ENCODE measurements at places on chromosomes 3 and 15. TPM values are rescaled to one million over a fixed set of nuclear protein-coding genes. Genes with fewer than 3 reads are reported as not detected.

DNA sequence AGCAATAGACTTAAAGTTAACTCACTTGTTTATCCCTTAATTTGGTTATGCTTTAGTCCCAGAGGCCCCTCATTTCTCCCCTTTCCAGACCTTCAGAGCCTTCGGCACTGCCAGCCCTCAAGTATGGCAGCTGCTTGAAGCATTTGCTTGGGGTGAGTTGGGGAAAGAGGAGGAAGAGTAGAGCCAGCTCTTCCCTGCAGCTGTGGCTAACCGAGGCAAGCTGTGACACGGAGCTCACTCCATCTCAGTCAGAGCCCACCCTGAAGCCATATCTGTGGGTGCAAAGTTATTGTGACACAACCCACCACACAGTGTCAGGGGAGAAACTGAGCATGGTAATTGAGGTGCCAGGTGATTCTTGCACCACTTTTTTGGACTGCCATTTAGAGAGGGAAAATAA, 66.1 kb downstream of the FILIP1L start:
- no peak overlapping the region for H3K4me3 ChIP-seq
- no peaks in the 10 kb centered on the region for H3K27me3 ChIP-seq

DNA sequence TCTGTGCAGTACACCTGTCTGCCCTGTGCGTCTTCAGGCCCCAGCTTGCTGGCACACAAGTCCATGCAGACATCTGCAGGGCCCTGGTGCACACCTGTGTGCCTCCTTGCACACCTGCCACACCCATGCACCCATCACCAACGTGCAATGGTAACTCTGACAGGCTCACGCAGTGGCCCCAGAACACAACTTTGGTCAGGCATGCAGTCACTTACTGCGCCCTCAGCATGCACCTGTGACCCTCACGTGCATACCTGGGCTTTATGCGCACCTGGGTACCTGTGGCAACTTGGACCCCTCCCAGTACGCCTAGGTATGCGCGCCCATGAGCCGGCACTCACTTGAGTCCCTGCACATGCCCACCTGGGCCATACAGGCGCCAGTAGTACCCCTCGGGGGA, 1.7 kb downstream of the PLXND1 start:
- no peaks in the 10 kb centered on the region for H3K27me3 ChIP-seq
- peak overlapping the region; percentile 65 for H3K4me3 ChIP-seq
- no peak overlapping the region for H3K27ac ChIP-seq
- no peaks in the 10 kb centered on the region for H3K36me3 ChIP-seq
- H3K4me1 ChIP-seq: peaks cover 4% of the 10 kb centered on the region

DNA sequence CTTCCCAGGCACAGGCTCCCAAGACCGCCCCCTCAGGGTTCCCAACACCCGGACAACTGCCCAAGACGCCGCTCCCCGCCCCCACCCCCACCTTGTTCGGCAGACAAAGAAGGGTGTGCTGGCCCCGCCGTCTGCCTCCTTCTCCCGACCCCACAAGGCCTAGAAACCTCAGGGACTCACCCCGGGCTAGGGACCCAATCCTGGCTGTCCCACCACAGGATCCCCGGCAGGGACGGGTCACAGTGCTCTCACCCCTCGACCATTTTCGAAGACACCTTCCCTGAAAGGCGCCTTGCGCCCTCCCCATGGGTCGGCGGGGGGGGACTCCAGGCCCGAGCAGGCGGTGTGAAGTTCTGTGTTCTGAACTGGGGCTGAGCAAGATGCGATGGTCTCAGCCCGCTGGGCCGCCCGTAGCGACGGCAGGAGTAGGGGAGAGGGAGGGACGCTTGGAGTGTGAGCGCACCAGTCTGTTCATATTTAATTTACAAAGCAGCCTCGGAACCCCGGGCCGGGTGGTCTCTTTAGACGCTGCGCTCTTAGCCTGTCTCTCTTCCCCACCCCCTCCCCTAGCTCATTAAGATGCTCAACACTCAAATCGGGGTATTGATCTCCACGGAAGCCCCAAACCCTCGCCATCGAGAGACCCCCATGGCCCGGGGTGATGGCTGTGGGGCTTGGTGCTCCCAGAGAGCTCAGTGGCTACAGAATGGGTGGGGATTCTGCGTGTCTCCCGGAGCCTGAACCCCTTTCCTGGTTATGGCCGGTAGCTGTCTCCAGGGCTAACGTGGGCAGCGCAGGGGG, 1.4 kb upstream of the ISLR2 start:
- no peak overlapping the region for H3K4me3 ChIP-seq
- no peaks in the 10 kb centered on the region for H3K36me3 ChIP-seq
- DNase-seq: no peak
- H3K4me1 ChIP-seq: peaks cover 8% of the 10 kb centered on the region
- no peak overlapping the region for H3K27ac ChIP-seq

DNA sequence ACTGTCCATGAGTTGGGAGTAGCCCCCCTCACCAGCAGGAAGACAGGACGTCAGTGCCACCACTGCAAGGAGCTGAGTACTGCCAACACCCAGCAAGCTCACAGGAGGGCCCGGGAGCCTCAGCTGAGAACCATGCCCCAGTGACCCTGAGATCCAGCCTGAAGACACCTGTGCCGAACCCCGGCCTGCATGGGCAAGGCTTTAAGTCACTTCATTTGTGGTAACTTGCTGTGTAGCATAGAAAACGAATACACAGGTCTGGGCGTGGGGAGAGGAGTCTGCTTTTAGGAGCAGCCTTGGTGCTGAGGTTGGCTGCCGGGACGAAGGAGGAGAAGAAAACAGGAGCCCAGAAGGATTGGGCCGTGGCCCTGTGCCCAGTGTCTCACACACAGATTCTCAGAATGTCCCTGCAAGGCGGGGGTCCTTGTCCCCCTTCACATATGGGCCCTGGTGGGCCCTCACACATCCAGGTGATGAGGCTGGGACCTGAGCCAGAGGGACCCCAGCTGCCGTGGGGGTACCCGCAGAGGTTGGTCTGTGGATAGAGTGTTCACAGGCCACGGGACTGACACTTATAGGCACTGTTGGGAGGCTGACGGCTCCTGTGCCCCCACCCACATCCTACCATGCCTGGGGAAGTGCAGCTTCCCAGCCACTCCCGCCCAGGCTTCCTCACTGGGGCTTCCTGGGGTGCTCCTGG, 85.3 kb downstream of the PLXNA1 start:
- H3K4me1 ChIP-seq: no peaks in the 10 kb centered on the region
- no peaks in the 10 kb centered on the region for H3K36me3 ChIP-seq
- peak; percentile 40 for DNase-seq
- H3K27ac ChIP-seq: no peak overlapping the region
- no peaks in the 10 kb centered on the region for H3K27me3 ChIP-seq
- no peak overlapping the region for H3K4me3 ChIP-seq

GRCh38 chr3:126023390-126023789, 54.4 kb downstream of the ROPN1B start:
- no peaks in the 10 kb centered on the region for H3K4me1 ChIP-seq
- H3K27ac ChIP-seq: no peak overlapping the region
- DNase-seq: no peak
- H3K27me3 ChIP-seq: no peaks in the 10 kb centered on the region
- no peaks in the 10 kb centered on the region for H3K36me3 ChIP-seq

DNA sequence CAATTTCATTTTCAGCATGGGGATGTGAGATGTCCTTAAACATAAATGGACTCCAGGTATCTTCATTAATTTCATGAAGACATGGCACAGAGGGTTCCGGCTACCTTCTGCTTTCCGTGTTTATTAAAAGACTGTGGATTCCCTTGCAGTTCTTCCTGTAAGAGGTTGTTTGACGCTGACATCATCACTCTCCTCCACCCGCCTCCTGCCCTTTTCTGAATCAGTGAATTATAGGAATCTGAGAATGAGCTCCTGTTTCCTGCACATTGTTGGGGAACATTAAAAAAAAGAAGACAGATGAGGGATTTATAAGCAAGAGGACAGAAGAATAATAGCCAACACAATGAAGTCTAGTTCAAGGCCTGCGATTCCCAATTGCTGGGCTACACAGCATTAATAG, 191.3 kb downstream of the LPP start:
- no peaks in the 10 kb centered on the region for H3K27me3 ChIP-seq
- H3K4me3 ChIP-seq: no peak overlapping the region
- H3K36me3 ChIP-seq: no peaks in the 10 kb centered on the region
- no peak for DNase-seq
- no peak overlapping the region for H3K27ac ChIP-seq

GRCh38 chr15:40830884-40831283, 2.4 kb upstream of the PPP1R14D start:
- DNase-seq: no peak
- no peak overlapping the region for H3K27ac ChIP-seq
- no peaks in the 10 kb centered on the region for H3K36me3 ChIP-seq
- H3K27me3 ChIP-seq: no peaks in the 10 kb centered on the region

DNA sequence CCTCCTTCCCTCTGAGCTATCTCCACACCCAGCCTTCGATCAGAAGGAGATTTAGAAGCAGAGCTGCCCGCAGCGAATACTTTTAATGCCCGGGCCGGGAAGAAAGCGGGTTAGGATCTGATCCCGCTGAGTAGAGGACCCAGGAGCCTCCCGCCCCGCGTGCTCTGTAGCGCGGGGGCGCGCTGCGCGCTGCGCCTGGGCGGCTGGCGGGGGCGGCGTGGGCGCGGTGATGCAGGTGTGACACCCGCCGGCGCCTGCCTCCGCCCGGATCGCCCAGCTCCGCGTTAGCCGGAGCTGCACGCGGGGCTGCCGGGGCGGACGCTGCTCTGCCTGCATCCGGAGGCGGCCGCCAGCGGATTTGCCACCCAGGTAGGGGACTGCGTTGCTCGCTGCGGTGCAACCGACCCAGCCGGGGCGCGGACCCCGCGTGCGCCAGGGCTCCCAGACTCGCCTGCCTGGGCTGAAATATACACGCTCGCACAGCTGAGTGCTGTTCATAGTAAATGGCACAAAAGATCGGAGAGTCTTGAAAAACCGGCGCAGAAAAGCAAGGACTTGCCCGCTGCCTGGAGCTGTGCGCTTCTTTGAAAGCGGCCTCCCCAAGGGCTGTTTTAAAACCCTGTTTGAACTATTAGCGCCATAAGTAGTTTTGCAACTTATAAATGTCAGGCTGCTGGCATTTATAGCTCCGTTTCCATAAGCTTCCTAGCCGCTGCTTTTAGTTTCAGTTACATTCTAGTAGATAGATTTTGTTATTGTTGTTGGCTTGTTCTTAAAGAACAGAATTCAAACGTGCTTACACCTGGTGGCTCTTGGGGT, at the start of gene SV2B:
SV2B (plus strand) TSS at position 263 of the 819 bp plus-strand sequence. CDS start 126,007 bp downstream, outside the sequence.
- peak within 1 kb of the TSS; percentile 31 for H3K4me3 ChIP-seq
- peak within 1 kb of the TSS; percentile 59 for H3K27ac ChIP-seq
- DNase-seq: peak; percentile 34
- no peaks in the 10 kb centered on the region for H3K36me3 ChIP-seq
- H3K27me3 ChIP-seq: no peaks in the 10 kb centered on the region

- H3K4me1 ChIP-seq: no peaks in the 10 kb centered on the region
- DNase-seq: no peak
- H3K27me3 ChIP-seq: no peaks in the 10 kb centered on the region
- no peak overlapping the region for H3K4me3 ChIP-seq
- H3K36me3 ChIP-seq: no peaks in the 10 kb centered on the region
Measured at GRCh38 chr15:66951531-66952320, 113.7 kb upstream of the SMAD3 start.

DNA sequence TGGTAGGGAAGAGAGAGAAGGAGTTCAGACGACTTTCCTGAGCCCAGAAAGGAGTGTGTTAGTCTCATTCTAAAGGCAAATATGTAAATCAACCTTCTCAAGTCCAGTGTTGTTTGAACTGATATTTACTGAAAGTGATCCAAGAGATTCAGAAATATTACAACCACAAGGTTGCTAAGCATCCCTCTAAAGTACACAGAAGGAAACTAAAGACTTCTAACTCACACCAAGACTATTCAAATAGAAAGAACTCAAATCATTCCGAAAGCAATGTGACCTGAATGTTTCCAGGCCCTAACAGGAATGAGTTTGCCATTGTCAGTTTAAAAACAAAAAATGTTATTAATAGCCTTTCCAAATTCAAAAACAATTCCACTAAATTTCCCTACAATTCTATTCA, 56.9 kb upstream of the VGLL3 start:
- no peaks in the 10 kb centered on the region for H3K27me3 ChIP-seq
- H3K4me3 ChIP-seq: no peak overlapping the region
- H3K36me3 ChIP-seq: no peaks in the 10 kb centered on the region
- H3K4me1 ChIP-seq: no peaks in the 10 kb centered on the region
- no peak overlapping the region for H3K27ac ChIP-seq
- DNase-seq: no peak

DNA sequence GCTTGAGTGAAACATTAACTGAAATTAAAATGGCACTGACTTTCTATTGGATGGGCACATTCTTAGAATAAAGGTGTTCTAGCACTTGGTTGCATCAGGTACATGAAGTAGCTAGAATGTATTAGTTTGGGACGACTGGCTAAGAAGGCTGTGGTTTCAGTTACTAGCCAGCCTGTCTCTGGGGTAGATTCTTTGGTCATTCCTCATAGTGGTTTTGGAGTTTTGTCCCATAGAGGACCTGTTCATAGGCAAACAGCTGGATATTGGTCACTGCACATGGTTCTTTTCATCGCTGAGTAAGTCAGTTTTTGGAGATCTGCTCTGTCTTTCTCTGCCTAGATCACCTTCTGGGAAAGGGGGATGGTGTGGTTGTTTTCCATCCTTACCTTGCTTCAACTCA, 55.3 kb downstream of the ADAMTSL3 start:
- no peaks in the 10 kb centered on the region for H3K36me3 ChIP-seq
- no peak overlapping the region for H3K4me3 ChIP-seq
- no peaks in the 10 kb centered on the region for H3K4me1 ChIP-seq
- H3K27ac ChIP-seq: no peak overlapping the region

GRCh38 chr15:68658151-68658550, 79.4 kb downstream of the CORO2B start:
- H3K27ac ChIP-seq: no peak overlapping the region
- no peak overlapping the region for H3K4me3 ChIP-seq
- DNase-seq: no peak
- H3K4me1 ChIP-seq: no peaks in the 10 kb centered on the region
- no peaks in the 10 kb centered on the region for H3K36me3 ChIP-seq

CHRNA5 gene
- 1.7 TPM for total RNA-seq

NR1I2 gene
- total RNA-seq: 0.31 TPM

NUSAP1 gene
- 0.95 TPM for total RNA-seq
